ENCODE measurements at places on chromosomes 1 and 21.

GRCh38 chr1:229024528-229025130, 246.3 kb upstream of the RAB4A start:
- no peak for DNase-seq

- no peak for DNase-seq
Observed at GRCh38 chr1:35876988-35877387, 6.0 kb upstream of the AGO1 start.

- no peak for DNase-seq
Observed at GRCh38 chr21:45412909-45413611, 8.1 kb downstream of the COL18A1 start.

DNA sequence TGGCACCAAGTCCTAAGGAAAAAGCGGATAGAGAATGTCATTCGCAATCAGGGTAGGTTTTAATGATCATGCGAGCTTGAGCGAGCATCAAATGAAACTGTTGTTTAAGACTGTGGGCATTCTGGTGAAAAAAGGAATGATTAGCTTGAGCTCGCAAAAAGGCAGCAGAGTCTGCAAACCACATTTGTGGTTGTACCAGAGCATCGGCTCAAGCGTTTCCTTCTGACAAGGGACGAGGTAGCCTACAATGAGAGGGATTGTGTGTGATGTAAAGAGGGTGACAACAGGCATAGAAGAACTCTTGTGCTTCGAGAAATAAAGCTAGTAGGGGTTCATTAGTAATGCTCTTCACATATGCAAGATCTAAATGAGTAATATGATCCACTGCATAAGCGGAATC, 11.1 kb upstream of the CD48 start:
- no peak for DNase-seq

DNA sequence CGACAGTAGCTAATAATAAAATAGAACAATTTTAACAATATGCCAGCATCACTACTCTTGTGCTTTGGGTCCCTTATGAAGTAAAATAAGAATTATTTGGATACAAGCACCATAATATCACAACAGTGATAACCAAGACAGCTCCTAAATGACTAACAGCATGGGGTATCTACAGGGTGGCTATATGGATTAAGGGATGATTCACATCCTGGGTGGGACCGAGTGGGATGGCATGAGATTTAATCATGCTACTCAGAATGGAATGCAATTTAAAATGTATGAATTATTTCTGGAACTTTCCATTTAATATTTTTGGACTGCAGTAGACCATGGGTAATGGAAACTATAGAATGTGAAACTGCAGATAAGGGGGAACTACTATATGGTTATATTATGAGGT, 28.1 kb upstream of the B3GALNT2 start:
- no peak for DNase-seq

All from NCI-H2029 (cell line).